Activated T-helper 17 cell treated with anti-CD3 and anti-CD28 coated beads, Interleukin-2, amount 50 U/mL, for 72 hours (primary cell): ENCODE measurements at places on chromosomes 5 and 9.

GRCh38 chr5:173721601-173722232 lies 105.3 kb upstream of the BOD1 start:
- no peak for ATAC-seq

DNA sequence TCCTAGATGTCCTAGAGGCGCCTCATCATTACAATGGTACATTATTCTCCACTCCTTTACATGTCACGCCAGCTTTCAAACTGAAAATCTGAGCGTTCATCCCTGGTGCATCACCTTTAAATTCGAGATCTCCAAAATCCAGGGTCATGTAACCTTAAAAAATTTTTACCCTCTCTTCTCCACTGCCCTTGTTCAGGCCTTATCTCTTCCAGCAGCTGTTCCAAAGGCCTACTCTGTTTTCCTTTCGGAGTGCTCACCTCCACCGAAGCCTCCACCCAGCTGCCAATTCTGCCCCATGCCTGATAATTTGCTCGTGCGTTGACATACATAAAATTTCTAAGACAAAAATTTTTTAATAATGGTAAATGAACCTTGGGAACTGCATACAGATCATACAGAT lies 950 bp upstream of the MSH3 start:
- no peak for ATAC-seq

GRCh38 chr9:93668261-93668871 lies 92.0 kb downstream of the PHF2 start:
- ATAC-seq, result no peak

GRCh38 chr5:105782501-105782900 lies 1888.2 kb downstream of the EFNA5 start:
- no peak for ATAC-seq
